ENCODE measurements at places on chromosomes 3 and 15.

DNA sequence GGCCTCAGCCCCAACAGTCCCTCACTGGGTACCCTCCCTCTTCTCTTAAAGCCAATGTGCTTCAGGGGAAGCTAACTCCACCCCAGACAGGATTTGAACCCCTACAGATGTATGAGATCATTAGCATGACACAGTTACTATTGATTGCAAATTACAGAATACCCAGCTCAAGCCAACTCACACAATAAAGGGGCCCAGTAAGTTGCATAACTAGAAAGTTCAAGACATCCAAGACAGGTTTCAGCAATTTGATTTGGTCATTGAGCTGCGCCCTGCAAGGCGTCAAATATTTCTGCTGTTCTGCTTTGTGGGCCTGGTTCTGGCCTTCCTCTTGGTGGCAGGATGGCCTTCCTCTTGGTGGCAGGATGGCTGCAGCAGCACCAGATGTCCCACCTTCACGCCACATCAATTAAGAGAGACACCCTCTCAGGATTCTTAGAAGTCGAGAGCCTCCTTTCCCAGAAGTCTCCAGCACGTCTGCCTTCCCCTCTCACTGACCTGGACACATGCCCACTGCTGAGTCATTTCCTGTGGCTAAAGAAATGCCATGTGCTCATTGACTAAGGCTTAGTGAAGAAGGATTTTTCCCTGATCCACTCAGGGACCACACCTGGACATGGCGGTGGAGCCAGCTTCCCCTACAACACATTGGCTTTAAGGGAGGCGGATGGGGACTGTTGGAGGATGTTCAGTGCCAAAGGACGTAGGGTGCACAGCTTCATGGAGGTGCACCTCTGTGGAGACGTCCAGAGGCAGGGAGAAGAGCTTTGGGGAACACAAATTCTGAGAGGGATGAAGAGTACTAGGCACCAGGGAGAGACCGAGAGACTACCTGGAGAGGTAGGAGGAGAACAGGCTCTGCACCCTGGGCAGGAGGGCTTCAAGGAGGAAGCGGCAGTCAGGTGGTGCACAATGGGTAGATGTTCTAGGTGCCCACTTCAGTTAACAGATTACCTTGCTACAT is 49.1 kb downstream of the DNASE1L3 start:
- no peak for DNase-seq

GRCh38 chr3:127556565-127556964 is 34.0 kb downstream of the TPRA1 start:
- no peak for DNase-seq

GRCh38 chr15:64850778-64851502 is 9.2 kb downstream of the PLEKHO2 start:
- no peak for DNase-seq

DNA sequence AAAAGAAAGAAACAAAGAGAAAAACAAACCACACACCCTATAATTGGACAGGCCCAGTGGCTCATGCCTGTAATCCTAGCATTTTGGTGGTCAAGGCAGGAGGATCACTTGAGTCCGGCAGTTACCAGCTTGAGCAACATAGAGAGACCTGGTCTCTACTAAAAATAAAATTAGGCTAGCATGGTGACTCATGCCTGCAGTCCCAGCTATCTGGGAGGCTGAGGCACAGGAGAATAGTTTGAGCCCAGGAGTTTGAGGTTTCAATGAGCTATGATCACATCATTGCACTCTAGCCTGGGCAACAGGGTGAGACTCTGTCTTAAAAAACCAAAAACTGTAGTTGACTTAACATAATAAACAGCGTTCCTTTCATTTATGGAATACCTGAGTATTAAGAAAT is 72.3 kb upstream of the ST3GAL6 start:
- DNase-seq = no peak

GRCh38 chr3:197354568-197355001 is 56.2 kb upstream of the DLG1 start:
- no peak for DNase-seq

DNA sequence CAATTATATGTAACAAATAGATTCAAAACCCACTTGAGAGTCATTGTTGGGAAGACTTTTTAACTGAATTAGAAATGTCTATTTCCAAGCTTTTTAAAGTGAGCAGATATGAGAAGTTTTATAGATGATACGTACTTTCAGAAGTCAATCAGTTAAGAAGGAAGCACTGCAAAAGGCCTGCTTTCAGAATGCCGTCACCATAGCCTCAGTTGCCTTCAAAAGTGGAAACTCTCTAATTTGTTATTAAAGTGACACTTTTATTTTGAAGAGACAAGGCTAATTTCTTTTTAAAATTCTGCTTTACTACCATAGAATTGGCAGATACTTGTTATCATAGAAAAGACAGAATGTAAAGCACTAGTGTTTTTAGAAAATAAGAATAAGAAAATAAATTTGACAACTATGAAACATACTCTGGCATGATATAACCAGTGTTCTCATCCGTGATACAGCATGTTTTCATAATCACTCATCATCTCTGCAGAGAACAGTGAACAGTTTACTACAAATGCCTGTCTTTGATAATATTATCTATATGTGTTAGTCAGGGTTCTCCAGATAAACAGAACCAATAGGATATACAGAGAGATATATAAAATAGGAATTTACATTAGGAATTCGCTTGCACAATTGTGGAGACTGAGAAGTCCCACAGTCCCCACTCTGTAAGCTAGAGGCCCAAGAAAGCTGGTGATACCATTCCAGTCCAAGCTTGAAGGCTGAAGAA is 7.0 kb upstream of the PLD1 start:
- no peak for DNase-seq

GRCh38 chr3:105828703-105829102 is 40.1 kb downstream of the CBLB start:
- DNase-seq = no peak

DNA sequence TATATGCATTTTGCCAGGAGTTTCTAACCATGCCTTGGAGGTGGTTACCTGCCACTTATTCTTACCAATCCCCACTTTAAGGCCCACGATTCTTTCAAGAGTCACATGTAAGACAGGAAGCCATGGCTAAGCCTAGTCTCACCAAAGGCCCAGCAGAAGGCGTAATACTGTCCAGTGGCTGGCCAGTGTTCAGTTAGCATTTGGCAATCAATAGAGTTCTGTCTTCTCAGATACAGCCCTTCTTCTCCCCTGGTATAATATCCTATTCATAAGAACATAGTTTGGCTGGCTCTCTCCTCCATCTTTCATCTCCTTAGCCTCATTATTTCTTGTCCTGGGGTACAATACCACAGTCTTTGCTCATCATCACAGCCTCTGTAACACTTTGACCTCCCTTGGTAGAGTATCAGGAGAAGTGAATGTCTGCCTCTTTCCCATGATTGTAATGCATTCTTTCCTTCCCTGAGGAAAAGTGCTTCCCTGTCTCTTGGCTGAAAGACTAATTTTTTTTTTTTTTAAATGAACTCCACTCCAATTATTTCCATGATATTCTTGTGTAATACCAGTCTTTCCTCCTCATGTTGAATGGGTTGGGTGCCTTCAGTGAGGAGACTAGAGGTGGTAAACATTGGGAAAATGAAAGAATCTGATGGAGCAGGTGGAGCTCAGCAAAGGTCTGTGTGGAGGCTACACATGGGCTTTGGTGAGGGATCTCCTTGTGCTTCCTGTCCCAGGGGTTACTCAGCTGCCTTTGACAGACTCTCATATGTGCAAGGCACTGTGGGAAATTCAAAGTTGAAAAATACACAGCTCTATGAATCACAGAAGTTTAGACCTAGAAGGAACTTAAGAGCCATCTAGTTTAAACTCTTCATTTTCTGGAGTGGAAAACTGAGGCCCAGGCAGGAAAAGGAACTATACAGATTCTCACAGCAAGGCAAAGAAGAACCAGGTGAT is 218.2 kb downstream of the P3H2 start:
- DNase-seq = no peak
